Endothelial cell (in vitro differentiated cells): ENCODE measurements at places on chromosomes 7 and 10.

- H3K4me1 ChIP-seq, result no peaks in the 10 kb centered on the region
- DNase-seq, result no peak
- no peaks in the 10 kb centered on the region for H3K27me3 ChIP-seq
- H3K4me3 ChIP-seq, result no peak overlapping the region
Observed at GRCh38 chr7:33422825-33423645, 293.7 kb downstream of the BBS9 start.

DNA sequence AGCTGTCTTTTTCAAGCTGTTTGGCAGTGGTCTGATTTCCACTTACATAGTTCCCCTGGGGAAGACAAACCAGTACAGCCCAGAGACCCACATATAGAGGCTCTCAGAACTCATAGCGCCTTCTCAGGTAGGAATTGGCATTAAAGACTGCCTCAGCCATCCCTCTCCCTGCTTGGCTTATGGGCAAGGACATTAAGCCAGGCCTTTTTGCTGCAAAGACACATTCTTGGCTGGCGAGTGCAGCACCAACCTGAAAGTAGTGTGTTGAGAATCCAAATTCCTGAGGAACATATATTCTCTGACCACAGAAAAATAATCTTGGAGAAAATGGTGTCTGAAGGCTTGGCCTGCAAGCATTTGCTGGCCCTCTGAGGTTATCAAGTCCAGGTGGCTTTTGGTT, 39.2 kb upstream of the HPS1 start:
- no peaks in the 10 kb centered on the region for H3K4me1 ChIP-seq
- H3K27me3 ChIP-seq, result no peaks in the 10 kb centered on the region
- no peaks in the 10 kb centered on the region for H3K36me3 ChIP-seq
- H3K27ac ChIP-seq, result no peak overlapping the region
- no peak overlapping the region for H3K4me3 ChIP-seq

- H3K27me3 ChIP-seq, result no peaks in the 10 kb centered on the region
- no peaks in the 10 kb centered on the region for H3K36me3 ChIP-seq
- no peak overlapping the region for H3K27ac ChIP-seq
- peaks cover 12% of the 10 kb centered on the region for H3K4me1 ChIP-seq
- no peak for DNase-seq
- no peak overlapping the region for H3K4me3 ChIP-seq
Observed at GRCh38 chr10:74234569-74234968, 83.5 kb downstream of the ADK start.

DNA sequence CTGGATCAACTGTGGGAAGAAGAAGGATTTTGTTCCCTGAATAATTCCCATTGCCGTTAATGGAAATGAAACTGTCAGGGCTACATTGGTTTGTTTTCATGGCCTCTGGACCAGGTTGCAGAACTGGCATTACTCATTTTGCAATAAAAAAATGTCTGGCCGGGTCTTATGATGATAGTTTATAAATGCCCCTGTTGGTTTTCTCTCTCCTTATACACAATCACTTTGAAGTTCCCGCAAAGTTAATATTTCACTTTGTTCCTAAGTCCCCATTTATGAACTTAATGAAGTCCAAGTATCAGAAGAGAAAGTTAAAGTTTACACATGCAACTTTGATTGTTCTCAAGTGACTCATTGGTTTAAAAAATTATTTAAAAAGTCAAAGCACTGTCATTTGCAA, 150.7 kb upstream of the PRR15 start:
- H3K27me3 ChIP-seq, result no peaks in the 10 kb centered on the region
- no peaks in the 10 kb centered on the region for H3K36me3 ChIP-seq
- no peak overlapping the region for H3K27ac ChIP-seq
- no peak overlapping the region for H3K4me3 ChIP-seq

GRCh38 chr10:72218325-72218724, 2.2 kb upstream of the ASCC1 start:
- no peak for DNase-seq
- H3K4me1 ChIP-seq, result peaks cover 12% of the 10 kb centered on the region
- H3K4me3 ChIP-seq, result no peak overlapping the region
- peaks cover 3% of the 10 kb centered on the region for H3K27me3 ChIP-seq
- H3K36me3 ChIP-seq, result peaks cover 5% of the 10 kb centered on the region

GRCh38 chr7:102122026-102122425, 164.6 kb upstream of the SH2B2 start:
- peaks cover 22% of the 10 kb centered on the region for H3K4me1 ChIP-seq
- H3K27me3 ChIP-seq, result peaks cover 5% of the 10 kb centered on the region
- H3K36me3 ChIP-seq, result peaks cover 14% of the 10 kb centered on the region
- no peak for DNase-seq
- H3K27ac ChIP-seq, result peak overlapping the region; percentile 96

DNA sequence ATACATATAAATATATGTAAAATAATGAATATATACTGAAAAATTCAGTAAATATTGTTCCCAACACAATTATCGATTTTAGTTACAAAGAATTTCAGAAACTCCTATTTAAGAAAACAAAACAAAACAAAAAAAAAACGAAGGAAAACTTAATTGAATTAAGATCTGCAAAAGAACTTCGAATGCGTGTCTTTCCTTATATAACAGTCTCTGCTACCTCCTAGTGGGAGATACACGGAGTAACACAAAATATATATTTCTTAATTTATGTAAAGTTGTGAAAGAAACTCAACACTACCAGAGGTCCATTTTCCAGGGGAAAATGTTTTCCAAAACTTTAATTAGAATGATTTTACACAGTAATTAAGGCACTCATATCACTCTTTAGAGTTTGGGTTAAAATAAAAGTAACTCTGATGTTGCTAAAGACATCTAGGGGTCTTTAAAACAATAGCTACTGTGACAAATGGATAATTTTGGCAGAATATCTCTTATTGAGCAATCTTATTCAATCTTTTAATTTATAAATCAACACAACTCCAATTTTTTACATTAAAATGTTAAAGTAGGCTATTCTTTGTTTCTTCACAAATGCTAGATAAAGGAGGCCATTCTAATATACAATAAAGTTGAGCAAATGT, 41.6 kb downstream of the NEBL start:
- no peak for DNase-seq
- H3K4me3 ChIP-seq, result no peak overlapping the region
- H3K27ac ChIP-seq, result no peak overlapping the region
- H3K27me3 ChIP-seq, result peaks cover 4% of the 10 kb centered on the region
- H3K4me1 ChIP-seq, result no peaks in the 10 kb centered on the region
